Bronchial epithelial cell (primary cell): ENCODE measurements at places on chromosomes 4 and X. TPM values are rescaled to one million over a fixed set of nuclear protein-coding genes. Genes with fewer than 3 reads are reported as not detected.

SPANXB1 gene
- not detected in 2 replicates for total RNA-seq

HTT gene
- 24.0 and 28.4 TPM in 2 replicates for total RNA-seq

CT47A7 gene
- total RNA-seq = not detected in 2 replicates

SYP gene
- total RNA-seq = under 0.01 TPM in 2 replicates

CLDN22 gene
- not detected in 2 replicates for total RNA-seq

MAGEA11 gene
- total RNA-seq = not detected in 2 replicates

DNA sequence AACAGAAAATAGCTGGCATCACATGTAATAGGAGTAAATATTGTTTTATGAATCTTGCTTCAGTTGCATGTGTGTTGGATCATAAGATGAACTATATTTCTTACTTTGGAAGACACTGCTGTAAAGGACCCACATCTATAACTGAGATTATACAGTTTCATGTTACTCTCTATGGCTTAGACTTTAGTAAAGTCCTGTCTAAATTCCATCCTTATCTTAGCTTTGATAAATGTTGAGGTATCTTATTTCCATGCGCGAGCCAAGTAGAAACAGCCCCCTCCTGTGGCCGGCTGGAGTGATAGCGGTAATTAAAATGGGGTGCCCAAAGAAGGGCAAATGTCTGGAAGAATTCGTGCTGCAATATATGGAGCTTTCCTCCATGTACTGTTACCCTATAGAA, 43.0 kb downstream of the CCDC158 start:
- DNase-seq = peak; percentile 33

DNA sequence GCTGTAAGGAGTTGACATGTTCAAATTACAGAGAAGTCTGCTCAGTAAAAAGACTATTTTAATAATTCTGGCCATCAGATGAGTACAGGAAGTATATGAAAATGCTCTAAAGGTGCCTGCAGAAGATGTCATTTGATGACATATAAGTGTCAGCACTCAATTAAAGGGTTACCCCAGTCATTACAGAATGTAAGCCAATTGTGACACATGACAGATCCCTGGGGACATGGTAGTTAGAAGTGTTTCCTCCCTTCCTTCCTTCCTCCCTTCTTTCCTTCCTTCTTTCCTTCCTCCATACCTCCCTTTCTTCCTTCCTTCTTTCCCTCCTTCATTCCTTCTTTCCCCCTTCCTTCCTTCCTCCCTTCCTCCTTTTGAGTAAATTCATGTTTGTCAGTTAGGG, 453.0 kb downstream of the RAPGEF2 start:
- DNase-seq = no peak

GRCh38 chr4:57462843-57463242, 352.7 kb upstream of the IGFBP7 start:
- no peak for DNase-seq

GRCh38 chrX:150548684-150549083, 19.7 kb upstream of the MTM1 start:
- peak; percentile 60 for DNase-seq

GRCh38 chr4:186264660-186265059, 1.3 kb upstream of the F11 start:
- DNase-seq = no peak

GRCh38 chr4:189092581-189092980, 848.1 kb upstream of the FRG1 start:
- DNase-seq = no peak

DNA sequence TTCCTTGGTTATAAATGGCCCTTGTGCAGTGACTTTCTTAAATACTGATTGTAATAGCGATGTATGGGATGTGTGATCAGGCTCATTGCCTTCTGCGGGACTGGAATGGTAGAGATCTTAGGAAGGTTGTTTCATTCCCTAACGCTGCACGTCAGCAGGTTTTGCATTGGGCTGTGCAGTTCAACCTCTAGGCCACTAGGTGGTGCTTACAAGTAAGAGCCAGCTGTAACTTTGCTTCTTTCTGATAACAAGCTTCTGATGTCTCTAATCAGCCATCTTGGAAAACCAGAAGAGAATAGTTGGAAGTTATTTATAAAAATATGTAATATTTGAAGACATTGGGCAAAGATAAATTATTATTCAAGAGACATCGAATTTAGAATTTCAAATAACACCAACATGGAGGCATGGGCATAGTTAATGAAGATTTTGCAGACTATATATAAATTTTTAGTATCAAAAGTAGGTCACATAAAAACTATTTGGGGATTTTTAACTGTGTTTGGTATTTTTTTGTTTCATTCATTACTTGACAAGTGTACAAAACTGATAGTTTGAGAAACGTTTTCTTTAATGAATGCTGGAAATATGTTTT, 339.7 kb upstream of the PCDH7 start:
- DNase-seq = peak; percentile 77

DNA sequence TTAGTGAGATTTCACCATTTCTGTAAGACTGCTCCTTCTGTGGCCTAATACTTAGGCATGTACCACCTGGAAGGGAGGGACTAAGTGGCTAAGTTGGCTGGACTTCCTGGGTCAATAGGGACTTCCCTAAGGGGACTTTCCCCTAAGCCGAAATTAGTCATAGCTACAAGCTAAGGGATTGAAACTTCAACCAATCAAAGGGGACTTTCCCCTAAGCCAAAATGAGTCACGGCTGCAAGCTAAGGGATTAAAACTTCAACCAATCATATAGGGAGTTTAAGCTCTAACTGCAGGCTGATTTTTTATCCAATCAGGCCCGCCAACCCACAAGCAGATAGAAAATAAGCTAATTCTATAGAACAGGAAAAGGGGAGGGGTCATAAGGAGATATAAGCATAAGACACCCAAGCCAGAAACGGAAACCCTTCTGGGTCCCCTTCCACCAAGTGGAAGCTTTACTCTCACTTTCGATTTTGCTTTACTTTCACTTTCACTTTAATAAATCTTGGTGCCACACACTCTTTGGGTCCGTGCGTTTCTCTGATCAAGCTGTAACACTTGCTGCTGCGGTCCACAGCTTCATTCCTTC, 382.8 kb downstream of the KLHL4 start:
- DNase-seq = peak; percentile 1

DNA sequence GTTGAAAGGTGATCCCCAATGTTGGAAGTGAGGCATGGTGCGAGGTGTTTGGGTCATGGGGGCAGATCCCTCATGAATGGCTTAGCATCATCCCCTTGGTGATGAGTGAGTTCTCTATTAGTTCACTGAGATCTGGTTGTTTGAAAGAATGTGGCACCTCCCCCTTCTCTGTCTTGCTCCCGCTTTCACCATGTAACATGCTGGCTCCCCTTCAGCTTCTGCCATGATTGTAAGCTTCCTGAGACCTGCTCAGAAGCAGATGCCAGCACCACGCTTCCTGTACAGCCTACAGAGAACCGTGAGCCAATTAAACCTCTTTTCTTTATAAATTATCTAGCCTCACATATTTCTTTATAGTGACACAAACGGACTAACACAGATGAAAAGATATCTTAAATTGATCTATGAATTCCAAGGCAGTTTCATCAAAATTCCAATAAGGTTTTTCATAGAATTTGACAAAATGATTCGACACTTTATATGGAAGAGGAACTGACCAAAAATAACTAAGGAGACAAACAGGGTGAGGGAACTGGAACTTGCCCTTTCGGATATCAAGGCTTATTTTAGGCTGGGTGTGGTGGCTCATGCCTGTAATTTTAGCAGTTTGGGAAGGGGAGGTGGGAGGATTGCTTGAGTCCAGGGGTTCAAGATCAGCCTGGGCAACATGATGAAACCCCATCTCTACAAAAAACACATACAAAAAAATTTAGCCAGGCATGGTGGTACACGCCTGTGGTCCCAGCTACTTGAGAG, 56.9 kb upstream of the OGT start:
- no peak for DNase-seq

DNA sequence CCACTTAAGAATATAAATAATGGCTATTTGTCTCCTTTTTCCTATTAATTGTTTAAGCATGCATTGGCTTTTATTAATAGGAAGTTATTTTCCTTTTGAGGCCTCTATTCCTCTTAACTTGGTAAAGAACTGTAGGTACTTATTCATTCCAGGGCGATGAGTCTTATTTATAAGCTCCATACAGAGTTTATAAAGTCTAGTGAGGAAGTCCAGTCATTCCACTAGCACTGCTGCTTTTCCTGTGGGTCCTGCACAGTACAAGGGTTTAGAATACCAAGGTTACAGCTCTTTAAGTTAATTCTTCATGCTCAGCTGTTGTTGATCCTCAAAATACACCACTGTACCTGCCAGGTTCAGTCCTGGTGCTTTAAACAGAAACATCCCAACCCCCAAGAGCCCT, 28.5 kb upstream of the WNK3 start:
- peak; percentile 15 for DNase-seq

DNA sequence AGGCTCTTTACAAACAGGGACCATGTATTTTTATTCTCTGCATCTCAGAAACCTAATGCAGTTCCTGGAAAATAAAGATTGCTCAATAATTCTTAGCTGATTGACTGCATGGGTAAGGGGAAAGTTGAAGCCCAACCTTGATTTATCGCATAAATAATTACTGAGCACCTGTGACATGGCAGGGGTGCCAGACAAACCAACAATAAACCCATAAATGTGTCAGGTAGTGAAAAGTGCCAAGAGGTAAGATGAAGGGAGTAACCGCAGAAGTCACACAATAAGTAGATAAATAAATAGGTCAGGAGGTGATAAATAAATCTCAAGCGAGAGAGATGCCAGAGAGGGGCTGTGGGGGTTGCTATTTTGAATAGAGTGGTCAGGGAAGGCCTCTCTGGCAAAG, 20.1 kb upstream of the AP1S2 start:
- no peak for DNase-seq

GRCh38 chrX:130060122-130061069, 49.9 kb downstream of the ELF4 start:
- peak; percentile 35 for DNase-seq

GRCh38 chr4:107600983-107601382, 119.1 kb downstream of the PAPSS1 start:
- DNase-seq = no peak

GRCh38 chr4:139774759-139775487, 109.3 kb downstream of the MGST2 start:
- DNase-seq = peak; percentile 29

GRCh38 chr4:10161840-10162239, 45.2 kb upstream of the WDR1 start:
- DNase-seq = no peak

GRCh38 chr4:165738571-165738970, 134.5 kb upstream of the TLL1 start:
- DNase-seq = peak; percentile 86

DNA sequence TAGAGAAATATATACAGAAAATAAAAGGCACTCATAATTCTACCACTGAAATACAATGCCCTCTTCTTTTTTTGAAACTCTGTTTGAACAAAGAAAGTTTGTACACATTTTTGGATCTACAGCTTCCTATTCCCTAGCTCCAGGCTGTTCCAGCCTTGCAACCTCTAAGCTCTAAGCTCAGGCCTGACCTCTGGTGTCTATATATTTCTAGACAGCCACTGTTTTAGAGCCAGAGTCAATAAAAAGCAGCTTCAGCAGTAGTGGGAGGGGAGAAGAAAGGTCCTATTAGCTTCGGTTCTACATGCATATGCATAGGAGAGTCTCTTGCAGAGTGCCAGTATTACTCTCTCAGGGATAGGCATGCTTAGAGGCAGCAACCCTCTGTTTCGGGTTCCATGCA, 39.7 kb downstream of the CLDN2 start:
- DNase-seq = peak; percentile 26

GRCh38 chr4:122481766-122482405, 25.4 kb upstream of the IL2 start:
- no peak for DNase-seq

- DNase-seq = peak; percentile 35
These were observed at the start of gene SPINK2 for GRCh38 chr4:56821381-56822243. SPINK2 (minus strand) TSS chr4:56821701; CDS start chr4:56821662, 39 bp downstream.

- no peak for DNase-seq
These were observed 679 bp upstream of the MSL3 start for GRCh38 chrX:11757397-11757718.

DNA sequence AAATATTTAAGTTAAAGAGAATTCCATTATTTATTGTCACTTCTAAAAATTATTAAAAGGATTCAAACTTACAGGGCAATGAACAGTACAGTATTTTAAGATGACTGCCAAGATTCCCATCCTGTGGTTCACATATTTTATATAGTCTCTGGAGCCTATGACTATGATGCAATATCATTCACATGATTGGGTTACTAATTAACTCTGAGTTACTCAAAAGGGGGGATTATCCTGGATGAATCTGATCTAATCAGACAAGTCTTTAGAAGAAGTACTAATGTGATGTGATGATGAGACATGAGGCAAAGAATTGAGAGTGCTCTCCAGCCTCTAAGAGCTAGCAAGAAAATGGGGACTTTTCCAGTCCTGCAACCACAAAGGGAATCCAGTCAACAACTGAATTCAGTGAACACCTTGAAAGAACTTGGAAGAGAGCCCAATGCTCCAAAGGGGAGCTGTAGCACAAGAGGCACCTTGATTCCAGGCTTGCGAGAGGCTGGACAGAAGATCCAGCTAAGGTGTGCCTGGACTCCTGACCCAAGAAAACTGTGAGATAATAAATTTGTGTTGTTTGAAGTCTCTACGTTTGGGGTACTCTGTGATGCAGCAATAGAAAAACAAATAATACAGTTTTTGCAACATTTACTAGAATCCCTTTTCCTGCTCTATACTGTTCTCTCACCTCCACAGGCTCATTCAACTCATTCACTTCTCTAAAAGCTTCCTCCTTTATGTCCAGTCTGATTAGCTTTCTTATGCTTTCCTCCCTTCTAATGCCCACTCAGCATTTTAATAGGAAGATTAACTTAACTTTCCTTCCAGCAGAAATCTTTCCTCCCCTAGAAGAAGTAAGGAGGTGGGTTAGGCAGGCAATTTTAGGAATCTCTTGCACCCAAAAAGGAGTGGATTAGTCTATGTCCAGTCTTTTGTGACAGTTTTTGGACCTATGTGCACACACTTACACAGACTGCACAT, 133.8 kb upstream of the LCORL start:
- DNase-seq = no peak

DNA sequence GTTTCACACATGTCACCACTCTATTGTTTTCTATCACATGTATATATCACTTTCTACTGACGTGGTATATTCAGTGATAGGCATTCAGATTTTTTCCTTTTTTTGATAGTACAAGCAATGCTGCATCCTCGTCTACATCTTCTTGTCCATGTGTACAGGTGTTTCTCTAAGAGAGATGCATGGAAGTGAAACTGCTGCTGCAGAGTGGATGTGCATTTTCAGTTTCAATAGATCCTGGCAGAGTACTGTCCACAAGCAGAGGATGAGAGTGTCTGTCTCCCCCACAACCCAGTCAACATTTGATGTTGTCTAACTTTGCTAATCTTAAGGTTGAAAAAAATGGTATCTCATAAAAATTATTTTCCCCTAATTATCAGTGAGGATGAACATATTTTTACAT, 194.0 kb upstream of the CASK start:
- no peak for DNase-seq

GRCh38 chr4:75168548-75168947, 235.6 kb downstream of the PARM1 start:
- DNase-seq = no peak
